ENCODE measurements at places on chromosomes 6 and 20.

GRCh38 chr20:11891077-11891775 is 26.5 kb upstream of the BTBD3 start:
- DNase-seq: peak; percentile 63

GRCh38 chr6:150189122-150189521 is 46.3 kb downstream of the PPP1R14C start:
- DNase-seq: no peak

GRCh38 chr6:9388596-9388995 is 953.3 kb upstream of the SLC35B3 start:
- no peak for DNase-seq

GRCh38 chr20:60206259-60206658 is 248.0 kb downstream of the CDH26 start:
- DNase-seq: no peak

DNA sequence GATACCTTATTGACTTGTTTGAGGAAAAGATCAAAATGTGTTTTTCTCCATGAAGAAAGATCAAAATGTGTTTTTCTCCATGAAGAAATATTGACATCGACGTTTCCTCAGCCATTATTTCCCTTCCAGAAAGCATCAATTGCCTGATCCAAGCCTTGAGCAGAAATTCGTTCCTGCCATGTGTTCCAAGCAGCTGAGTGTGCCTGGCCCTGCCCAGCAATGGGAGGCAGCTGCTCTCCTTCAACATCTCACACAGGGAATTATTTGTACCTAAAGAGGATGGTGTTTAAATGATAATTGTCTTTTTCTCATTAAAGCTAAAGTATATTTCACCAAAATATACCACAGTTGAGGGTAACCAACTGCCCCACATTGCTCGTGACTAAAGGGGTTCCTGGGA is 7.8 kb upstream of the DUSP22 start:
- DNase-seq: no peak

DNA sequence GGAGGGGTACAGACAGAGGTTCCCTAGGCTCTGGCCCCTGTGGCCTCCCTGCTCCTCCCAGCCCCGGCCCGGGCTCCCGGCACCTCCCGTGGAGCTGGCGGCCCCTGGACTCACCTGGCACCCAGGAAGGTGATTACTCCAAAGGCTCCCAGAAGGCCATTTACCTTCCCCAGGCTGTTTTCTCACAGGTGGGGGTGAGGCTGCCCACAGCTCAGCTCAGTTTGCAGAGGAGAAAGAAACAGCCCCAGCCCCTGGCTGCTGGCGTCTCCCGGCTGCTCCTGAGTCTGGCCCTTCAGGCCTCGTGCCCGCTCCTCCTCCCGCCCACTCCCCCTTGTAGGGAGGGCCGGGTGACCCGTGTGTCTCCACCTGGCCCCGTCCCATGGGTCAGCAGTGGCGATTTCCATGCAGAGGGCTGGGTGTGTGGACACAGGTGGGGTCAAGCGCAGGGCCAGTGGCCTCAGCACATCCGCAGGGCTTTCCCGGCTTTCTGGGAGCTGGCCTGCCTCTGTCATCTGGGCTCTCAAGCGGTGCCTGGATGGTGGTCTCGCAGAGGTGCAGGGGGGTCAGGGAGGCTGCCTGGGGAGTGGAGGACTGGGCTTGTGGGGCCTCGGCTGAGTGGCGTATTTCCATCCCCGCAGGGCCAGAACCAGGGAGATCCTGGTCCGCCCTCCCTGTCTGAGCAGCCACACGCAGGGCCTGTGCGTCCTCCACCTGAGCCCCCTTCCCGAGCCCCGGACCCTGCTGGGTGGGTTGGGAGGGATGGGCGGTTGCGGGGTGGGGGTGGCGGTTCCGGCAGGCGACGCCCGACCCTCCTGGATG is 20.2 kb upstream of the GATA5 start:
- no peak for DNase-seq

DNA sequence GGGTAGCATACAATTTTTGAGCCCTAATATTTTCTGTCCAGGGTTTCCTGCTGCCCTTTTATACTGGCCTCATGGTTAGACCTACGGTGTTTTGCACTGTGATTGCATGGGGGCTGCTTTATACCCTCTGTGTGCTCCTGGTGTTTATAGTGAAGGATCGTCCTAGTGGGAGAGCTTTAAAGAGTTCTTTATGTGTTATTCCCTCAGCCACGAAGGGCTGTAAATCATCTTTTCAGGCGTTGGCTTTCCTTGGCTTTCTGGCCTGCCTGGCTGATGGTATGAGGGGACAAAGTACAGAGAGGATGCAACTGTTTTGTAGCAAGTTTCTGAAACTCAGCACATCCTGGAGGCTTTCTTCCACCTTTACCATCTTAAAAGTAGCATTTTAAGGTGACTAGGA is 464.3 kb downstream of the EPM2A start:
- DNase-seq: no peak

- DNase-seq: no peak
Measured at GRCh38 chr20:9137001-9137400, 68.1 kb downstream of the PLCB4 start.

GRCh38 chr6:117463762-117464665 is 18.5 kb upstream of the DCBLD1 start:
- no peak for DNase-seq

GRCh38 chr6:1233924-1234323 is 78.0 kb upstream of the FOXQ1 start:
- DNase-seq: no peak

GRCh38 chr6:34771727-34772126 is 14.4 kb downstream of the SNRPC start:
- DNase-seq: no peak

DNA sequence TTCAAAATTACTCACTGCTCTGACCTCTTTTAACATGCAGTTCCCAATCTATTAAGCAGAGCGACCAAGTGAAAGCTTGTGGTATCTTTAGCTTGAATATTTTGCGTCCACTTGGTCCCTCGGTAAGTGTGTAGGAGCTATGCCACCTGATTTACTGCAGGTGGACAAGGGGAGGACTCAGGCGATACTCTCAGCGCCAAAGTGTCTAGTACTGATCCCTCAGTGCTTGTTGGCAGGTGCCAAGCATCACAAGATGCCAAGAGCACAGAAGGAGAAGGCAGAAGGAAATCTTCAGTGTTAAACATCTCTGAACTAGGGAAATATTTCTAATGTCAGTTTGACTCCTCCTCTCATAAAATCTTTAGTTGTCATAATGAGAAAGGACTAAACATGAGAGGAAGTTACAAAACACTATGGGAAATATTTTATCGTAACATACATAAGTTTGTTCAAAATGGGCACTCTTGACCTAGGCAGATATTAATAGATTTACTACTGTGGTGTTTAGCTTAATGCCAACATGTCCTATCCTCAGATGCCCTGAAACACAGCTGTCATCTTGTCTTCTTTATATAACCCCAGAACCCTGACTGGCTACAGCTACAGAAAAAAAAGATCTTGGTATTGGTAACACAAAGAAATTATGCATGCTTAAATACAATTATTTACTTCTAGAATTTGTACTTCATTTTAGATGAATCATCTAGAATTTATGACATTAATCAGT is 19.5 kb downstream of the NHLRC1 start:
- no peak for DNase-seq

- no peak for DNase-seq
Measured at GRCh38 chr20:36998652-36999051, 47.1 kb upstream of the SAMHD1 start.

- no peak for DNase-seq
Measured at GRCh38 chr20:33826270-33826897, 15.2 kb downstream of the CHMP4B start.

DNA sequence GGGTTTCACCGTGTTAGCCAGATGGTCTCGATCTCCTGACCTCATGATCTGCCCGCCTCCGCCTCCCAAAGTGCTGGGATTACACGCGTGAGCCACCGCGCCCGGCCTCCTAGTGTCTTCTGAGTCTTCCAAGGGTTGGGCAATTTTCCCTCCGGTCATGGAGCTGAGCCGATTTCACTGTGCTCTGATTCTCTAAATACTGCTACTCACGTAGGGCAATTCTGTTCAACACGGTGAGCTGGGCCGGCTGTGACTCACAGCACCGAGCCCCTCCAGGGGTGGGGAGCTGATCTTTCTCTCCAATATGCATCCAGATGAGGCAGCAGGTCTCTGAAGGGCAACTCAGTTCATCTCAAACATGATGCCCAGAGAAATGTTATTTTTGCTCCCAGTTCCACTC is 71.6 kb upstream of the CD93 start:
- no peak for DNase-seq

DNA sequence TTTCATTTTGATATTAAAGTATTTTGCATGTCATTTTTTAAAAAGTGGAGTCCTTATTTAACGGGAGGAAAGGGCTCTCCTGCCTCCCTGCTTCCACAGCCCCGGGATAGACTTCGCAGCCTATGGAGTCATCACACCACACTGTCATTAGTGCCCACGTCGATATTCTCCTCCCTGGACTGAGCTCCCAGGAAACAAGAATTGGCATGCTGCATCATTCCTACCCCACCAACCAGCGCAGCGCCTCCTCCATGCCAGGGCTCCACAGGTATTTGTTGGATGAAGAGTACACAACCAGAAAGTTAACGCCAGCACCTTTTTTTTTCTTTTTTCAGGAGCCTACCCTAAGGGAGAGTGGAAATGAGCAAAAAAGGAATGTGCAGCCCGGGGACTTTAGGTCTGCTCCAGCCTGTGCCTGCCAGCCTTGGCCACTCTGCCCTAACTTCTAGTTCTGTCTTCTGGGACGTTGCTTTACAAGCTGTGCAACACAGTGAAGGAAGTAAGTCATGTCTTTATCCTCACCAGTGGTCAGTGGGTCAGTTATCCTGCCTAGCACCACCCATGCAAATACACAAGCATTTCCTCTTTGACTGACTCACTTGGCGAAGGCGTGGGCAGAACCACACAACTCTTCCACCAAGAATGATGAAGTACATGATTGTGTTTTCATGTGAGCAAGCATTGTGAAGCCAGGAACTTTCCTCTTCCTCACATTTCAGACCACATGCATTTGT is 180.7 kb upstream of the UST start:
- DNase-seq: no peak

DNA sequence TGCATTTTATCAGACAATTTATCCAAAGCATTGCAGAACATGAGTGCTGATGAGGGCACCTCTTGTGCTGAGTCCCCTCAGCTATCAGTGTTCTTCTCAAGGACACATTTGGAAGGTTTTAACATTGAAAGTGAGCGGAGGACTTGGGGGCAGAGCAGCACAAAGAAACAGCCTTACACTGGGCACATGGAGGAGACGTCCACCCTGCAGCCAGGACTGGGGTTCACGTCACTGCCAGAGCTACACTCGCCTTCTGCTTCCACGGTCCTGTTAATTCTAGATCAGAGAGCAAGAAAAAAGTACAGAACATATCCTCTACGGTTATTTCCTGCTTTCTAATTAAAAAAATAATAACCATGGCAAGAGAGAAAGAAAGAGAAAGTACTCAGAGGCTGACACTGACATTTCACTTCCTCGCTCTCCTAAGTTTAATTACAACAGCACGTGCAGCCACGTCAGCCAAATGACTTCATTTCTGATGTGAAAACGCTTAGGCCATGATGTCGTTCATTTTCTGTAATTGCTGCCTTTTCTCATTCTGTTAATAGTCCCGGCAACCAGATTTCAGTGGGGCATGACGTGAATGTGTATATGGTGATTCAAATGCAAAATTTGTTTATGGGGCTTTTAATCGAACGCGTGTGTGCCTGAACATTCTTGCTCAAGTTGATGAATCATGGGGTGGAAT is 5.1 kb downstream of the PRND start:
- DNase-seq: no peak

- DNase-seq: peak; percentile 41
Measured at GRCh38 chr6:26284537-26285142, 80.4 kb upstream of the BTN3A2 start.

GRCh38 chr6:100134297-100134696 is 140.3 kb upstream of the MCHR2 start:
- no peak for DNase-seq

- DNase-seq: no peak
Measured at GRCh38 chr20:21175433-21175832, 49.6 kb downstream of the KIZ start.

GRCh38 chr6:21123507-21124436 is 469.8 kb upstream of the SOX4 start:
- DNase-seq: no peak

GRCh38 chr20:58576603-58576970 is 61.4 kb upstream of the APCDD1L start:
- DNase-seq: no peak

DNA sequence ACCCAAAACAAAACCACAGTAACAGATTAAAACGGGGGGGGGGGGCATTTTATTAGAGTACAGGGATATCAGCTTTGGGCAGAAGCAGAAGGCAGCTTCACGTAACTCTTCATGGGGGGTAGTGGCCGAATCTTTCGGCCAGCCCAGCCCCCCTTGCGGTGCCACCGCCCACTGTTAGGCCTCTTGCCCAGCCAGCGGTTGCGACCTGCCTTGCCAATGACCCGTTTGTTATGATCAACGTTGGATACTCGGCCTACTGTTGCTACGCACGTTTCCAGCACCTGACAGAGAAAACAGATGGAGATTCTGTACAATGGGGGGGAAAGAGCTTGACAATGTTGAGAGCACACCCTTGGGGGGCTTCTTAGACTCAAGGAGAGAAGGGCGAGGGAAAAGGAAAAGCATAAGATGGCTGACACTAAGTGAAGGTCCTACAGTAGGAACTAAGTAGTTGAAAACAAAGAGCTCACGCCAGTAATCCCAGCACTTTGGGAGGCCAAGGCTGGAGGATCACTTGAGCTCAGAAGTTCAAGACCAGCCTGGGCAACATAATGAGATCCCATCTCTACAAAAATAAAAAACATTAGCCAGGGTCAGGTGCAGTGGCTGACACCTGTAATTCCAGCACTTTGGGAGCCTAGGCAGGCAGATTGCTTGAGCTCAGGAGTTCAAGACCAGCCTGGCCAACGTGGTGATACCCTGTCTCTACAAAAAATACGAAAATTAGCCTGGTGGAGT is 724 bp upstream of the CUL7 start:
- no peak for DNase-seq

DNA sequence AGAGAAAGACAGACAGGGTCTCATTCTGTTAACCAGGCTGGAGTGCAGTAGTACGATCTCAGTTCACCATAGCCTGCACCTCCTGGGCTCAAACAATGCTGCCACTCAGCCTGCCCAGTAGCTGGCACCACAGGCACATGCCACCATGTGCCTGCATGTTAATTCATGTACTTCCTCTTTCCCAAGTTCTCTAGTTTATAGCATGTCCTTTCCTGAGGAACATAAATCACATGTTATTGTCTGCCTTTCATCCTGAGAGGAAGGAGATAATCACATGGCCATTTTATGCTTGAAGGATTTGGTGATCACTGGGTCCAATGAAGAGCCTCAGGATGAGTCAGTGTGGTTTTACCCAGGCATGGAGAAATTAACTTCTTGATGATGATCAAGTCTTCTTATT is 47.9 kb downstream of the COL11A2 start:
- no peak for DNase-seq

All from left ventricle myocardium inferior (tissue), 1 donor.